Activated CD4-positive, CD25-positive, alpha-beta regulatory T cell treated with anti-CD3 and anti-CD28 coated beads, Interleukin-2, amount 50 U/mL, for 16 hours (primary cell): ENCODE measurements at places on chromosomes 1 and 21.

DNA sequence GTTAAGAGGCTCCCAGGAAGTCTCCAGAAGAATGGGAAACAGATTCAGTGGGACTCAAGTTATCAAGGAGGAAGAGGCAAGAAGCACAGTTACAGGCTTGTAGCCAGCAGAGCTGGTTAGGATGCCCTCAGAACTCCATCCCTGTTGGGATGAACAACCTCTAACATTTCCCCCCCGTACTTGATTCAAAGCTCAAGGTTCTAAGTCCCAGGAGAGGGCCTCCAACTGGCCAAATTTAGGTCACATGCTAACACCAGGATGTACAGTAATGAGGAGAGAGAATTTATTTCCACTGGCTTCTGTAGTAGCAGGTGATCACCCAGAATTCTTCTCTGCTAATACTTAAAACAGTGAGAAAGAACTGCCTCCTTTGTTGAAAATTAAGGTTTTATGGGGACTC, 22.3 kb upstream of the HSPA13 start:
- DNase-seq: no peak

DNA sequence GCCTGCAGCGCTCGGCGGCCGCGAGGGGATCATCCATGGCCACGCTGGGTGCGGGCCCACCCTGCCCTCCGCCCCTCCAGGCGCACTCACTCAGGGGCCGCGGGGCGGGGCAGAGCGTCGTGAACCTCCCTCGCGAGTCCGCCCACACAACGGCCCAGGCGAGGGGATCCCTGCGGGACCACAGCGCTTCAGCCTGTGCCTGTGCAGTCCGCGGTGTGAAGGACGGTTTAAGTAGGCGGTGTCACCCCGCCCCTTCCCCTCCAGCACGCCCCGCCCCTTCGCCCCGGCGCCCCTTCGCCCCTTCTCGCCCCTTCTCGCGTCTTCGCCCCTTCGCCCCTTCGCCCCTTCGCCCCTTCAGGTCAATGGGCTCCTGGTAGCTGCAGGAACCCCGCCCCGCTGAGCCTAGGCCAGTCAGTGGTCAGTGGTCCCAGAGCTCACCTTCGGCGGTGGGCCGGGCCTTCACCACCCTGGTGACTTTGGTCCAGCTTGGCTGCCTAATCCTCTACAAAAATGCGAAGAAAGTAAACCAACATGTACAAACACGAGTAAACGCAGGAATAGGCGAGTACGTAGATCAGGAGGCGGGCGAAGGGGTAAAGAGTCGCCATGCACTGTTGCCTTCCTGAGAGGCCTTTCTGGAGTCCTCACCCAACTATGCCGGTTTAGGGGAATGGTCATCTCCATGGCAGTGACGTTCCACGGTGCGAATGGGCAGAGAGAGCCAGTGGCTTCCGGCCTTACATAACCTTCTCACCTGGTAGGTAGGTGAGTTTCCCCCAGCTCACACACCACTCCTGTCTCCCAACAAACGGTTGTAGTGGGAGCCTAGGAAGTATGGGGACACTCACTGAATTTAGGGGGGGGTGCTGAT, 19.6 kb upstream of the DMRTB1 start:
- DNase-seq: no peak

- DNase-seq: no peak
These were observed 72.5 kb downstream of the CDC42BPA start for GRCh38 chr1:227245613-227246320.

- no peak for DNase-seq
These were observed 11.6 kb downstream of the CDC42BPA start for GRCh38 chr1:227306689-227307088.

GRCh38 chr21:34936883-34937563, 112.1 kb downstream of the RUNX1 start:
- DNase-seq: no peak

GRCh38 chr1:194279975-194280374, 1093.6 kb upstream of the B3GALT2 start:
- DNase-seq: no peak

- DNase-seq: no peak
These were observed 14.9 kb upstream of the SMIM12 start for GRCh38 chr1:34874296-34874952.

DNA sequence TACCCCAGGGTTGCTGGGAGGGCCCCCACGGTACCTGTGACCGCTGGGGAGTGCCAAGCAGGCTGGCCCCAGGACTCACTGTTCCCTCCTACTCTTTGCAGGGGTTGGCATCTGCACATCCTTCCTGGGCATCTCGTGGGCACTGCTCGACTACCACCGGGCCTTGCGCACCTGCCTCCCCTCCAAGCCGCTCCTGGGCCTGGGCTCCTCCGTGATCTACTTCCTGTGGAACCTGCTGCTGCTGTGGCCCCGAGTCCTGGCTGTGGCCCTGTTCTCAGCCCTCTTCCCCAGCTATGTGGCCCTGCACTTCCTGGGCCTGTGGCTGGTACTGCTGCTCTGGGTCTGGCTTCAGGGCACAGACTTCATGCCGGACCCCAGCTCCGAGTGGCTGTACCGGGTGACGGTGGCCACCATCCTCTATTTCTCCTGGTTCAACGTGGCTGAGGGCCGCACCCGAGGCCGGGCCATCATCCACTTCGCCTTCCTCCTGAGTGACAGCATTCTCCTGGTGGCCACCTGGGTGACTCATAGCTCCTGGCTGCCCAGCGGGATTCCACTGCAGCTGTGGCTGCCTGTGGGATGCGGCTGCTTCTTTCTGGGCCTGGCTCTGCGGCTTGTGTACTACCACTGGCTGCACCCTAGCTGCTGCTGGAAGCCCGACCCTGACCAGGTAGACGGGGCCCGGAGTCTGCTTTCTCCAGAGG, 6.8 kb downstream of the XKR8 start:
- DNase-seq: no peak

DNA sequence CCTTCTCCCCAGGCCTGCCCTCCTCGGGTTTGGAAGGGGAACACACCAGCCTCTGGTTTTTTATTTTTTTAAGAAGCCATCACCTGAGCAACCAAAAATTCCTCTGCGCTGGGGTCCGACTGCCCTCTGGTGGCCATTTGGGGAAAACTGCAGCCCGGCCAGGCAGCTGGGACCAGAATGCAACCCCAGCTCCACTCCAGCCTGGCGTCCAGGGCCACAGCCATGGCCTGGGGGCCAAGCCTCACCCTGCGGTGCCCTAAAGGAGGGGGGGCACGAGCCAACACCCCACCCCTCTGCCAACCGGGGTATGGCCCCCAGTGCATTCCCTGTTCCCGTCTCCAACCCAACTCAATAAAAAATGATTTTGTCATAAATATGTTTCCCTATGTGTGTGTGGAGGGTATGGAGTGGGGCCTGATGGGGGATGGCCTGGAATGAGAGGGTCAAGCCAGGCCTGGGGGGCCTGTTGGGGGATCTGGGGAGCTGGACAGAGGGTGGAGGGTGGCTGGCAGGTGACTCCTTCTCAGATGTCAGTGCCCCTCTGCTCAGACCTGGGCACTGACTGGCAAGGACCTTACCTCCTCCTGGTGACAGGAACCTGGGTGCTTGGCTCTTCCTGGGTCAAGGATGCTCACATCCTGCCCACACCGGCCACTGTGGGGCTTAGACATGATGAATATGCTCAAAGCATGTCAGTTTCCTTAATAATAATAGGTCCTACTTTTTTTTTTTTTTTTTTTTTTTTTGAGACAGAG, 3.2 kb downstream of the GPR3 start:
- DNase-seq: peak; percentile 60

DNA sequence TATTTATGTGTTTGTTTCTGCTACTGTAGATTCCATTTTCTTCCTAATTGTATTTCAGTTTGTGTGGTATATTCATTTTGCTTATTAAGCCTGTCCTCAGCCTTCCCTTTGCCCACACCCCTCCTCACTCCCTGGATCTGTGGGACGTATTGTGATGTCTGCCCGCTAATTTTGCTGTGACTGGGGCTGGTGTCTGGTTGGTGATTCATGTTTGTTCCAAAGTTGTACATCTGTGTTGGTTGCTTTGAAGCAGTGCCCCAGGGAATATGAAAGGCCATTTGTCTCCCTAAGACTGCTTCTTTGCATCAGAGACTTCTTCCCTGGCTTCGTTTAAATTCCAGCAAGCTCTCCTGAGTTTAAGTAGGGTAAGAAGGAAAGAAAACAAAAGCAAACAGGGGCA, 289.5 kb upstream of the SGIP1 start:
- DNase-seq: no peak

GRCh38 chr1:167022384-167022783, 33.3 kb downstream of the MAEL start:
- DNase-seq: no peak

- no peak for DNase-seq
These were observed 70.4 kb downstream of the SPSB1 start for GRCh38 chr1:9363061-9363471.

GRCh38 chr1:9311029-9311428, 18.3 kb downstream of the SPSB1 start:
- no peak for DNase-seq

DNA sequence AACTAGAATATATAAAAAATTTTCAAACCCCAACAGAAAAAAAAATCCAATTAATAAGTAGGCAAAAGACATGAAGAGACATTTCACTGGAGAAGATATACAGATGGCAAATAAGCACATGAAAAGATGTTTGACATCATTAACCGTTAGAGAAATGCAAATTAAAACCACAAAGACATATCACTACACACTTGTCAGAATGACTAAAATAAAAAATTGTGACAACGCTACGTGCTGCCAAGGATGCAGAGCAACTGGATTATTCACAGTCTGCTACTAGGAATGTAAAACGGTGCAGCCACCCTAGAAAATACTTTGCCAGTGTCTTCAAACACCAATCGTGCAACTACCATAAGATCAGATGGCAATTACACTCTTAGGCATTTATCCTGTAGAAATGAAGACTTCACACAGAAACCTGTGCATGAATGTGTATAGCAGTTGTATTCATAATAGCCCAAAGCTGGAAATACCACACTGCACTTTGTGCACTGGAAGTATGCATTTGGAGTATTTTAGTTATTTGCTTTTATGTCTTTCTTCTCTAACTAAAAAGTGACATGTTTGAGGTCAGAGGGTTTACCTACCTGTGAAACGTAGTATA, 75.3 kb upstream of the PALMD start:
- no peak for DNase-seq

DNA sequence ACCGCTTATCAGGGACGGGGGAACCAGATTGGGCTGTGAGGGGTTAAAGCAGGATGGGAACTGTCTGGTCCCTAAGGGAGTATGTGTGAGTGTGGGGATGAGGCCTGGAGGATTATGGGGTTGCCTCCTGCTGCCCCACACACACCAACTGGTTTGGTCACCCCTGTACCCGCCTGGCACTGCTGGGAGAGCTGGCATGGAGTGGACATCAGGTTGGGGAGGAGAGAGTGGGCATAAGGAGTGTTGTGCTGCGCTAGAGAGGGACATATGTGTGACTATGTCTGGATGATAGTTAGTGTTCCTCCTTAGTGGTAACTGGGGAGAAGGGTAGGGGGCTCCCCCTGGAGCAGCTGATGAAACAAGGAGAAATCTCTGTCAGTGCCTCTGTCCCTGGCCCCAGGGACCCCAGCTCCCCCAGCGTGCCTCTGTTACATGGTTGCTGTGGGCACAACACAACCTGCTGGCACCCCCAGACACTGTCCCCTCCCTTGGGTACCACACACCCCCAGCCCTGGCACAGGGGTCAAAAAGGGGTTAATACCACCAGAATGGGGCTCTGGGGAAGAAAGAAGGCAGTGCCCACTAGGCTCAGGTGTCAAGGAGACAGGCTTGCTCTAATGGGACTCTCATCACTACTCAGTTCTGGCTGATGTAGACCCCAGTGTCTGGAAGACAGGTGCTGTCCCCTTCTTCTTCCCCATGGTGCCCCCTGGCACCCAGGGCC, 1.9 kb downstream of the ZBTB7B start:
- no peak for DNase-seq

DNA sequence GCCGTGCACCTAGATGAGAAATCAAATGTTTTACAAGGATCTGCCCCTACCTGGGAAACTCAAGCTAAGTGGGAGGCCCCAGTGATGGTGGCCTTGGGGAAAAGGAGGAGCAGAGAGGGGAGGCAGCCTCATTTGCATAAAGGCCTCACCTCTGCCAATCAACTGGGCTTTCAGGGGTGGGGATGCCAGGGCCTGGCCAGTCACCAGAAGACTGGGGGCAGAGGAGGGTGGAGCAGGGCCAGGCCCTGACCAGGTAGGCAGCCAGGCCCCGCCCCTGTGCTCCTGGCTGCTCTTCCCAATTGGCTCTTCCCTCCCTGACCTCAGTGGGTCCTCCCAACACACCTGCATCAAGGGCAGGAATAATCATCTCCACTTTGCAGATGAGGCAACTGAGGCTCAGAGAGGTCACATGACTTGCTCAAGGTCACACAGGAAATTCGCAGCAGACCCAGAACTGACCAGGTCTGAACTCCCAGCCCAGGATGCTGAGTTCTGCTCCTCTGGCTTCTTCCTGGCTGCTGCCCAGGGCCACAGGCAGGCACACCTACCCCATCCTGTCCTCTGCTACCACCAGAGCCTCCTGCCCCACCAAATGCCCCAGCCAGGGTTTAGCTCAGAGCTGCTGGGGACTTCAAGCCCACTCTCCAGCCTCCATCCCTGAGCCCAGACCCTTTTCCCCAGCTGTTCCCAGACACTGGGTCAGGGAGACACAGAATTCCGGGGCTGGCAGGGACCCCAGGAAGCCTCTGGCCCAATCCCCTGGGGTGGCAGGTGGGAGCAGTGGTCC, 677.9 kb downstream of the MATN1 start:
- DNase-seq: no peak

- no peak for DNase-seq
These were observed 1.4 kb downstream of the DSCAM start for GRCh38 chr21:40845441-40845995.

DNA sequence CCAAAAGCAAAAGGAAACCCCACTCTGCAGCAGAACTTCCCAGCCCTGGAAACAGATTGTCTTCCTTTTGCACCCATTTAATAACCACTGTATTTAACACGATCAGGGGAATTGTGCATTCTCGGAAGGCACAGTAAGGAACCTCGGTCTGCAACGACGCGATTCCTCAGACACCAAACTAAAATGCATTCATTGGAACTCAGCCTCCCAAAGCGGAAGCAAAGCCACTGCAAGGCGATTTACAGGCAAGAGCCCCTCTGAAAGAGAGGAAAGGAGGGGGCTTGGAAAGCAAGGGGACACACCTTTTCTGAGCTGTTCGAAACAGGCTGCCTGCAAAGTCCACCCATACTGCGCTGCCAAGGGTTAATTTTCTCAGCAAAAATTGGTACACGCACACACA, 297.7 kb downstream of the OMA1 start:
- no peak for DNase-seq

DNA sequence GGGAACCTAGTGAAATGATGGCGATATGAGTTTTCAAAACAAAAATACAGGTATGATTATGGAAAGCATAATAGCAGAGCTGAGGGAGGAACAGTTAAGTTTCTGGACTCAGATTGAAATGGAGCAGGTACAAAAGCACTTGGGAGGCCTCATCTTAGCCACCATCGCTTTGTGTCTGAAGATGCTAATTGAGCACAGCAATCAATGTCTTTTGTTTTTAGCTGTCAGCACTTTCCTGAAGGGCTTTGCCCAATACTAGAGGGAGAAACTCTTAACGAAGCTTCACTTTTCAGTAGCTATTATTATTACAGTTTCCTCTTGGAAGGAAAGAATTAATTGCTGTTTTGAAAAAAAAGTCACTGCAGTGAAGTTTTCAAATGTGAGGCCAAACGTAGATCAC, 348.7 kb downstream of the RWDD3 start:
- DNase-seq: no peak
